ENCODE measurements at places on chromosomes 7 and 10.

DNA sequence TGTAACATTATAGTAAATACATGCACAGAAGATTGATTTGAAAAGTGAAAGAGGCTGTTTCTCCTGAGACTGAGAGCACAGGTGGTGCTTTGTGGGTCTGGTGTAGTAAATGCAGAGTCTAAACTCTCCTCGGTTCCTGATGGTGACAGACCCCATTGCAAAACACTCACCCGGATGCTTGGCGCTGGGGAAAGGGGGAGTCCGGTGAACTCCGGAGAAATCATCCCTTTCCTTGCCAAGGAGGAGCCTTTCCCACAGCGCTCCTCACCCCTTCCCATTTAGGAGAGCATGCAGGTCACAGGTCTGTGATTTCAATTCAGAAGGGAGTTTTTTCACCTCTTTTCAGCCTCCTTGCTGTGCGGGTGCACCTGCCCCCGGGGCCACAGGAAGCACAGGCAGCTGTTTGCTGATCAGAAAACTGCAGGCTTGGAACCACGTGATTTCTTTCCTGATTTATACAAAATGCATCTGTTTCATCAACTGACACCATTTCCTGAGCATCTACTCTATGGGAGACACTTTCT is 75.6 kb upstream of the LYZL2 start:
- peak; percentile 37 for DNase-seq

GRCh38 chr7:149666360-149666945 is 106.9 kb downstream of the ZNF467 start:
- no peak for DNase-seq

- no peak for DNase-seq
These were observed 19.5 kb downstream of the HYAL4 start for GRCh38 chr7:123864436-123864835.

DNA sequence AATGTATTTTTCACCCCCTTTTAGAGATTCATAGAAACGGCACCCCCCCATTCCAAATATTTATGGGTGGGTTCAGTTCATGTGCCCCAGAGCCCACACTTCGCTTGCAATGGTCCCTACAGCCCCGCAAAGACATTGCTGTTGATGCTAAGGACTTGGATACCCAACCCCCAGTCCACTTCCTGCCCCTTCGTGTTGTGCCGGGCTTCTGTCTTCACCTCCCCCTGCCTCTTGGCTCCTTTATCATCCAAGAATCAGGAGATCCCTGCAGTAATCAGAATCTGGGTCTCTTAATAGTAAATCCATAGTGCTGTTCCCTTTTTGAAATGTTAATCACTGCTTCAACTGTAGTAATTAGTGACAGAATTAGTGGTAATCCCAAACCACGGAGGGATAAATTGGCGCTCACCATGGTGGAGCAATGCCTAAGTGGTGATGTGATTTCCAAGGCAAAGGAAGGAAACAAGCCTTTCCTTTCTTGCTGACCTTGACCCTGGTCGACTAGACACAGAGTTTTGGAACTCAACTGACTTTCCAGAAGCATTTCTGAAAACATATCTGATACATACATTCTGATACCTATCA is 67.7 kb downstream of the HK1 start:
- DNase-seq = no peak

- DNase-seq = no peak
These were observed 28.3 kb upstream of the PIP4K2A start for GRCh38 chr10:22742678-22743077.

DNA sequence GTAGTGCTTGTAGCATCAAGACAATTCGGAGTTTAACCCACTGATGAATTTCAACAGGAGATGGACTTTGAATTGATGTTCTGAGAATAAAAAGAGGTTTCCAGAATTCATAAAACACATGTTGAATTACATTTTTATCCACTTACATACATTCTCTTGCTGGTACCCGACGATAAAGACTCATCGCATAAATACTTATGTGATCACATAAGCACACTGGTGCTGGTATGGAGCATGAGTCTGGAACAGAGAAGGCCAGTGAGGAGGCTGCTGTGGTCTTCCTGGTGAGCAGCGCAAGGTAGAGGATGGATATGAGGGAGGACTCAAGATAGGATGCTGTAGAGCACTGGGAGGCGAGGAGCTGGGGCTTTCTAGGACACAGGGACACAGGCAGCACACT is 109.0 kb downstream of the RNF216 start:
- no peak for DNase-seq

DNA sequence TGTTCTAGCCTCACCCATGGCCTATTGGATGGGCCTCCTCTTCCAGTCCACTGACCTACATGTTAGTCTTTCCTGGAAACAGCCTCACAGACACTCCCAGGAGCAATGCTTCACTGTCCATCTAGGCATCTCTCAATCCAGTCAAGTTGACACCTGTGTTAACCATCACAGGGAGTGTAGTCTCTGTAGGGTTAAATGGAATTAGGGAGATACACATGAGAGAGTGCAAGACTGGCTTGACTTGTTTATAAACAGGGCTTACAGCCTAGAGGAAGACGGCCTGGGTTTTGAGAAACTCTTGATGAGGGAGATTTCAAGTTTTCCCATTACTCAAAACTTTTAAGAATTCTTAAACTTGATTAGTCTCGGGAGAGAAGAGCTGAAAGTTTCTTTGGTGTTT is 18.9 kb upstream of the PRSS37 start:
- DNase-seq = no peak

- no peak for DNase-seq
These were observed 2.0 kb downstream of the TRAPPC14 start for GRCh38 chr7:100156331-100157068.

DNA sequence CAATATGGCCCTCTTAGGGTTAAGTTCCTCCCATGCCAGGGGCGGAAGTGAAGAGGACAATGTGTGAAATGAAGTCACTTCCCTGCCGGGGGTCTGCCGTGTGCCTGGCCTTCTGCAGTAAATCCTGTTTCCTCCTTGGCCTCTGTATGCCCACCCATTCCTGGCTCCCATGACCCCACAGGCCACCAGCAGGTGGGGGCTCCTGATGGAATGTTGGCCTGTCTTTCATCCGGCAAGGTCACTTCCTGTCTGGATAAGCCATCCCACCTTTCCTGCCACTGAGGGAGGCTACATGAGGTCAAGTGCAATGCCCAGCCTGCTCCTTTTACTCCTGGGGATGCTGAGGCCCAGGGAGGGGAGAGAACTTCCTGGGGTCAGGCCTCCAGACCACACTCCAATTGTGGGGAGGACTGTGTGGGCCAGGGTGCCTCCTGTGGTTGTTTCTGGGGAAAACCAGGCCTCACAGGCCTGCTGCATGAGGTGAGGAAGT is 22.3 kb downstream of the PALD1 start:
- no peak for DNase-seq

Measured in NCI-H345 (cell line).